NCI-H69 (cell line): ENCODE measurements at places on chromosomes 6 and 20.

DNA sequence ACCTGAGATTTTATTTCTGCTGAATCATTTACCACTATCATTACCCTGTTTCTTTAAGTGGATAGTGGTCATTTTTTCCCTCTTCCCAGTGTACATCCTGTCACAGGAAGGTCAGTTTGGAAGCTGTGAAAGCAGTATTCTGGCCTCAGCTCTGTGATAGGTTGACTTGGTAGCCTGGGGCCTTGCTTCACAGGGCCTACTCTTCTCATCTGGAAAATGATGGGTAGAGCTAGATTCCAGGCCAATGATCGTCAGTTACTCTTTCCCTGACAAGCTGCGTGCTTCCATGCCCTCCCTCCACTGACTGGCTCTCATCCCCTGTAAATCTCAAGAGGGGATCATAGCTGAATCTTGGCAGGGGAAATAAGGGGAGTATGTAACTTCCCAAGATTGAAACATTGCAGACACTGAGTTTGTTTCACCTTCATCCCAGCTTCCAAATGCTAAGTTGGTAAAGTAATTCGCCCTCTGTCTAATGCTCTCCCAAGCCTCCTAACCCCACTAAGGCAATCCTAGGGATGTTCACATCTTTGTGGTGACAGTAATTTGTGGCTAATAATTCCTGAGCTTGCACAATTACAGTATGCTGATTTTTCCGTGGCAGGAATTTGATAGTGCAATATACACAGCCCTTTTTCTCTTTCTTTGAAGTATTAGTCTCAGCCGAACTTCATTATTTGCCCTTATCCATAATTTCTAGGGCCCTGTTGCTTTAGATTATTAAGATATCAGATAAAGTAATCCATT, 51.2 kb downstream of the VAPB start:
- DNase-seq = no peak

DNA sequence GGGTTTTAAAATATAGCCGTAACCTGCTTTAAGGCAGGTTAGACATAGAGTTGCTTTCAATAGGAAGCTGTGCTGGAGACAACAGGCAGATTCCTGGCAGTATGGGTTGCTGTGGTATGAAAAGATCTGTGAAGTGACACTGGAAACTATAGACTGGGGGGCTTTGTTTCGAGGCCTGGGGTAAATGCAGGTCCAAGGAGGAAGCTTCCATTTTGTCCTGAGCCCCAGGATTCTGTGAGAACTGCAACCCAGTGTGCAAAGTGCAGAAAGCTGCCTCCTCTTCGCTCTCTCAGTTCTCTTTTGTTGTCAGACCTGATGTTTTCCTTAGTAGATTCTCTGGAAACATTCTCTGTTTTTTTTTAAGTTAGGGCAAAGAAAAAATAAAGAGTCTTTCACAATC, 86.9 kb downstream of the LYRM4 start:
- no peak for DNase-seq

DNA sequence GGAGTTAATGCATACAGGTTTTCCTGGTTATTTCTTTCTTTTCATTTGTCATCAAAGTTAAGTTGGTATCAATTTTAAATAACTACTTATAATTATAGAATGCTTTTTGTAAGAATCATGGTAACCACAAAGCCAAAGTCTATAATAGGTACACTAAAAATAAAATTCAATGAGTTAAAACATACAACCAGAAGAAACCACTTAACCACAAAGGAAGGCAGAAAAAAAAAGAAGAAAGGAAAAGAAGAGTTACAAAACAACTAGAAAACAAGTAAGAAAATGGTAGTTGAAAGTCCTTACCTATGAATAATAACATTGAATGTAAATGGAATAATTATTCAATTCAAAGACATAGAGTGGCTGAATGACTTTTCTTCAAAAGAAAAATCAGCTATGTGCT, 45.6 kb downstream of the THBS2 start:
- no peak for DNase-seq

- no peak for DNase-seq
Observed at GRCh38 chr6:100228834-100229441, 234.9 kb upstream of the MCHR2 start.

DNA sequence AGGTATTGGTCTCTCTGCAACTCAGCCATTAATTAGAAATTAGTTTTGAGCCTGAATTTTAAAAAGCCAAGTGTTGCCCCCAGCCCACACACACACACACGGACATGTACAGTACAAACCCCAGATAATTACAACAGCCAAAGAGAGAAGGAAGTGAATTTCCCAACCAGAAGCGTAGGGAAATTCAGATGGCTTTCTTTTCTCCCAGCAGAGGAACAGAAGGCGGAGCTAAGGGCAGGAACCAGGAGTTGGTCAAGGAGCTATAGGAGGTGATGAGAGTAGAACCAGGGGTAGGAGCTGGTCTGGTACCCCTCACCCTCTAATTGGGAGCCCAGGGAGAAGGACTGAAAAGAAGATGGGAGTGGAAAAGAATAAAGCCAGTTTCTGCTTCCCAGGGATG, 3.9 kb upstream of the ZBTB9 start:
- no peak for DNase-seq

DNA sequence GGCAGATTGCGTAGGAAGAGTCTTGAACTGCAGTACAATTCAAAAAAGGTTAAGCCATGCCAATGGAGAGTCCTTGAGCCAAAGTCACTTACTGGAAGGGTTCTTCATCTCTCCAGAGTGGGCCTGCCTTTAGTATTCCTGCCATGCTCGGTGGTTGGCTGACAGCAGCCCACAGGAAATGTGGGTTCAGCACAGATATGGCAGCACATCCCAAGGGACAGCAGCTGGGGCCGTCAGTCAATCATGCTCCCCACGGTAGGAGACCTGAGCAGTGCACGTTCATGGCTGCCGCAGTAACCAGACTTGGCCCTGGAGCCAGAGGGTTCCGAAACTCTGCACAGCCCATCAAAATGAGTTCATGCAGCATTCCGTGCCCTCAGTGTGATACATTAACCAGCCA, 63.6 kb upstream of the SIRPA start:
- DNase-seq = no peak
